Fibroblast of lung (primary cell): ENCODE measurements at places on chromosomes 5 and 9.

DNA sequence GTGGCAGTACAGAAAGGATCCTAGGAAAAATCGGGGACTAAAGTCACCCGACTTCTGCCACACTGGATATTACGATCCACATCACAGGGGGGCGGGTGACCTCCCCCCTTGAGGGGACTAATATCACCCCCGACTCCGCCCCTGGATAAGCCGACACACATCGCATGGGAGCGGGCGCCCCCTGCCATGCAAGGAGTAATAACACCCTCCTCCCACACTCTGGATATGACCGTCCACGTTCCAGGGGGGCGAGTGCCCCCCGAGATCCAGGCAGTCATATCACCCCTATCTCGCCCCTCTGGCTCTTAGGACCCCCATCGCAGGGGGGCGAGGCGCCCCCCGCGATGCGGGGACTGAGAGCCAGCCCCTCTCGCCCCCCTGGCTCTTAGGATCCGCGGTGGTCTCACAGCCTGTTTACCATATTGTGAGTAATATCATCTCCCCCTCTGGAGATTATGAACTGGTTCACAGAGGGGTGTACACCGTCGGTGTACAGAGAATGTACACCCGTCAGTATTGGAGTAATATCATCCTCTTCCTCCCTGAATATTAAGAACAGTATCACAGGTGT lies 423.0 kb downstream of the DIRAS2 start:
- DNase-seq, result no peak

DNA sequence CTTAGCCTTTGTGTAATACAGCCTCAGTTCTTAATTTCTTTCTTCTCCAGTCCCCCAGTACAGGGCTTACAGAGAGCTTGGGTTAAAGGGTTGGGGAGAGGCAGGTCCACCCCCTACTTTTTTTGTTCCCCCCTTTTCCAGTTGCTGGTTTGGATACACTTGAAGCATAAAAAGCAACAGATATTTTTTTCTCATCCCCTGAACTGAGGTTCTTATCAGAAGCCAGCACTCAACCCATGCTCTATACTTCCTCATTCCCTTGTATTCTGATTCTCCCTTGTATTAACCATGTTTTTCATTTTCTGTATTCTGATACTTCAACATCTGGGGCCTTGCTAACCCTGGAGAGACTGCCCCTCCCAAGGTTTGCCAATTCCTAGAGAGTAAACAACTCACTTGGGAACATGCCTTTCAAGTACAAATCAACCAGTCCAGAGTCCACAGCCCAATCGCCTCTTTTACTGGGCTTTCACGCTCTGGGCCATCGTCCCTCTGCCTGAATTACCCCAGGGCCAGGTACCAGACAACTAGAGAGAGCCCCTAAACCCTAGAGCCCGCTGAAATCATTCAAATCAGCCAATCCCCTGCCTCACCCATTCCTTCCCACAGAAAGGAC lies 333.4 kb upstream of the PUM3 start:
- no peak for DNase-seq

DNA sequence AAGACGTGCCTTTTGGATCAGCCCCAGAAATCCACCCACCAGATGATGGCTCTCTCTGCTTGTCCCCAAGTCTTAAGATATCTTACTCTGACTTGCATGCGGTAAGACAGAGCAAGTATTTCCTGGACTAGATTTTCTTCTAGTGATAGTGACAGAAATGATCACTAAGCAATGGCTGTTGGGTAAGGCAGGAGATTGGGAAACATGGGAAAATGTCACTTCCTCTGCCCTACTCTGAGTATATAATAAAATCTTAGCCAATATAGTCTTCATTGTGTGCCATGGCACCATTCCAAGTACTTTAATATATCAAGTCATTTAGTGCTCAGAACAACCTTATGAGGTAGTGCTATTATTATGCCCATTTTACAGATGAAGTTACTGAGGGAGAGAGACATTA lies 31.0 kb upstream of the GNA14 start:
- DNase-seq, result no peak

GRCh38 chr9:69797675-69798074 lies 22.9 kb upstream of the CFAP95 start:
- no peak for DNase-seq

- no peak for DNase-seq
These were observed 384.7 kb upstream of the ZNF462 start for GRCh38 chr9:106478312-106478711.
